ENCODE measurements at places on chromosomes 5 and 9.

GRCh38 chr9:73655363-73655762 is 503.7 kb downstream of the ANXA1 start:
- DNase-seq, result no peak

- DNase-seq, result no peak
Observed at GRCh38 chr9:133099726-133100505, 21.1 kb downstream of the RALGDS start.

- DNase-seq, result no peak
Observed at GRCh38 chr5:176410486-176411180, 5.7 kb downstream of the CLTB start.

DNA sequence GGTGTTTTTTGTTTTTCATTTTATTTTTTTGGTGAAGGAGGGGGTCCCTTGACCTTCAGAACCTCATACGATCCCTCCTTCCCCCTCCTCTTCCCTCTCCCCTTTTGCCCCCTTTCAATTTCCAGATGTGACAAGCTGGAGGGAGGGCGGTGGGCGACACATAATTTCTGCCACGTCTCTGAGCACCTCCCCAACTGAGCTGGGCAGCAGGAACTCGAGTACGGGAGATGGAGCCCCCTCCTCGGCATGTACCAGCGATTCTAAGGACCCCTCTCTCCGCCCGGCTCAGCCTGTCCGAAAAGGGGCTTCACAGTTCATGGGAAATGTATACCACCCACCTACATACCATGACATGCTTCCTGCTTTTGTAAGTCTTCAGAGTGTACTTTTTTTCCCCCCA is 52.4 kb downstream of the PRRC2B start:
- no peak for DNase-seq

- no peak for DNase-seq
Observed at GRCh38 chr9:6054280-6055099, 39.1 kb upstream of the RANBP6 start.

DNA sequence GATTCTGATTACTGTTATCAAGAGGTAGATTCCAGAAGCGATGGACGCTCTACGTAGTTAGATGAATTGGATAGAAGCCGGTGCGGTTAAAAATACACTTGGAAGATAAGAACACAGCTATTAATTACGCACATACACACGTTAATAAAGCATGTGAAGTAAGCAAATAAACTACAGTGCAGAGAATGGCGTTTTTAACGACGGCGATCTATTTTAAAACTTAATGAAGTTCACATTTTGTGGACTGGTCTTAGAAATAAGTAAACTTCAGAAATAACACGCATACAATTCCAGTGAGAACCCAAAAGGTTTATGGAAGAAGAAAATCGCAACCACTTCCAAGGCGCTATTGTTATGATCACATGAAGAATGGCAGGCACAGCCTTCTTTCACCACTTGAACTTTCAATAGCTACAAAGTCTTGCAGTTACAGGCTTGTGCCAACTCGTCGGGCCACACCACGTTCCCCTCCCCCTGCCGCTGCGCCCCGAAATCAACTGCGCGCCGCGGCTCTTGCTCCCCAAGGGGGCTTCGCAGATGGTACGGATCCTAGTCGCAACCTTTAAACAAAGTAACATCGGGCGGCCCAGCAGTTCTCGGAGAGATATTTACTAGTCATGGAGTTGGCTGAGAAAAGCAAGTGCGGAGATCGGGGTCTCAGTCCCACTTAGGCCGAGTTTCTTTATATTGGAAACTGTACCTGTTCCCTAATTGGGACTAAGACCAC is 866 bp upstream of the SEMA6A start:
- DNase-seq, result no peak

- no peak for DNase-seq
Observed at GRCh38 chr5:98556712-98557111, 216.8 kb upstream of the RGMB start.

GRCh38 chr5:7754997-7755596 is 95.8 kb downstream of the CFAP90 start:
- DNase-seq, result no peak

DNA sequence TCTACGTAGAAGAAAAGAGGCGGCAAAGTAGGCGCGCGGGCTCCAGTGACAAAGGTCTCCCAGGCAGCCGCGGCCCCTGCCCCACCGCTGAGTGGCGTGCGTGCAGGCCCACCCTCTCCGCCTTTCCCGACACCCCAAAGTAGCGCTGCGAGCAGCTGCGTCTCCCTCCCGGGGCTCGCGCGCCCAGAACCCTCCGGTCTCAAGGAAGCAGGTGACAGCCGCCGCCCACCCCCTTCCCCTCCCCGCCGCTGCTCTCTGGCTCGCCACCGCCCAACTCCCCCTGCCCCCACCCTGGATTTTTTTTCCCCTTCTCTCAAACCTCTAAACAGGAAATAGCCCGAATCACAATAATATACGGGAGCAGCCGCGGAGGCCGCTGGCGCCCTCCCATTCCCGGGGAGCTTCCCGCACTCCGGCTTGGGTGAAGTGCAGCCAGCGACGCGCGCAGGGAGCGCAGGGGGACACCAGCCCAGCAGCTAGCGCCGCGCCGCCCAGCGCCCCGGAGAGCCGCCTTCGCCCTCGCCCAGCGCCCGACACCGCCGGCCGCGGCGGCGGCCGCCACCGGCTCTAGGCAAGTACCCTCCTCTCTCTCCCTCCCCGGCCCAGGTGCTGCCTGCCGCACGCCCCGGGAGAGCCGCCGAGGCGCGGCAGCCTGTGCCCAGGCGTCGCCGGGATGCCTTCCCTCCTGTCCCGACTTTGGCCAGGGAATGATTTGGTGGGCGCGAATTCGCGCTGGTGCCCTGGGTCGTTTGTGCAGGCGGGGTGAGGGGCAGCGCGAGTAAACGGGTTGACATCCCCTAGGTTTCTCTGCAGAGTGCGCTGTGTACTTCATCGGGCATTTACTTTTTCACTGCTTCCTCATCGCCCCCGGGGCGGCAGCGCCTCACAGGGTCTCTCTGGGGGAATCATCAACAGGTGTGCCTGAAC is 52.7 kb upstream of the TJP2 start:
- DNase-seq, result no peak

DNA sequence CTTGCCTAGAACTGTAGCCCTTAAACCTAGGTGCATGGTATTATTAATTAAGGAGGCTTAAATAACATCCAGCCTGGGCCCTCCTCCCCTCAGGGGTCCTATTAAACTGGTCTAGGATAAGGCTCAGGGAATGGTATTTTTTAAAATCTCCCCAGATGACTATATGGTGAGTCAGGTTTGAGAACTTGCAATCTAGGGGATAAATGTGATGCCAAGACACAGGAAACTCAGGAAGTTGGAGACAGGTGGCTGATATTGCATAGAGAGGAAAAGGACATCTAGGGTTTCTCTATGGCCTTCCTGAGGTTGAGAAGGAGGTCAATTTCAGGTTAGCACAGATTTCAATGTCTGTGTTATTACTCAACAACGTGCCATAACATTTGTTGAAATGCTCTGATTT is 581.0 kb downstream of the TLE1 start:
- DNase-seq, result no peak

- no peak for DNase-seq
Observed at GRCh38 chr5:158967541-158967940, 132.2 kb downstream of the EBF1 start.

DNA sequence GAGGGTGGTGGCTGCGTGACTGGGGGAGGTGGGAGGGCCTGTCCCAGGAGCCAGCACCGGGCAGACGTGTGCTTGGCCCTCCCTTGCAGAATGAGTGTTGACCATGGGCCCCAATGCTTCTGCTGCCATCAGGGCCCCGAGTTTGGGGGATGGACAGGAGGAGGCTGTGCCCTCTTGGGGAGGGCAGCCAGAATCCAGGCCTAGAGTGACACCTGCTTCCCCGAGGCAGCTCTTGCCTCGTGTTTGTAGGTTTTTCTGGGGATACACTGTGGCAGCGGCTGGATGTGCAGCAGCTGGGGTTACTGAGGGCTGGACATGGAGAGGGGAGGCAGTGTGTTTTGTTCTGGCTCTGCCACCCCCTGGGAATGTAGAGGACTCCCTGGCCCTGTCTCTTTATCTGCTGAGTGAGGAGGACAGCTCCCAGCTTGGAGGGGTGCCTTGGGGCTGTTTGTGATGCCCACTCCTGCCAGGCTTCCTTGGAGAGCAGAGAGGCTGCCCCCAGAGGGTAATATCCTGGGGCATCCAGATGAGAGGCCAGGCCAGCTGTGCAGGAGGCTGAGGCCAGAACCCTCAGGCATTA is 22.7 kb downstream of the WNK2 start:
- no peak for DNase-seq

DNA sequence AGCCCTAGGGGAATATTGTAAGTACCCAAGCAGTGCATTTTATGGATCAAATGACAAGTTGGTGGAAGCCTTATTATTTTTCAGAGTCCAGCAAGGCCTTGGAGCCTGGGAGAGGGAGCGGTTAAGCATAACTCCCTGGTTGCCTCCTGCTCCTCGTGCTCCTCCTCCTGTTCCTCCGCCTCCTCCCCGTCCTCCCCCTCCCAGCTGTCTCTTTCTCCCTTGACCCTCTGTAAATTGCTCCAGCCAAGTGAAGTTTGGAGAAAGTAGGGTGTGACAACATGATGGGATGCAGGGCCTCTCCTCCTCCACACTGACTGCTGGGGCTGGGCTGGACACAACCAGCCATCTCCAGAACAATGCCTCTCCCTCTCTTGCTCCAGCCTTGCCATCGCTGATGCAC is 586.9 kb downstream of the CCDC171 start:
- no peak for DNase-seq

- DNase-seq, result no peak
Observed at GRCh38 chr9:113475031-113475430, 11.5 kb downstream of the RGS3 start.

DNA sequence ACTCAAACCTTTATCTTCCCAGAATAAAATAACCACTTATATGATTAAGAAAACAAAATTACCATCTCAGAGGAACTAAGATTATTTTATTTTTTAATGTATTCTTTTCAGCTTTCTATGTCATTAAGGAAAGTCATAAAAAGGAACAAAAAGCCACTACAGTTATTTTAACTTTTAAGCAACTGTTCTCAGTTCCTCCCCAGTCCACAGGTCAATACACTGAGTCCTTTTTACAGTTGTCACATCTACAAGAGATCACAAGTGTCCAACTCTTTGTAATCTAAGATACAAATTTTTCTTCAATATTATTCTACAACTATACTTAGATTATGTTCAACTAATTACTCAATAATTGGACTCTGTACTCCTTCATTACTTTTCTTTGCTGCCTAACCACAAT is 782.8 kb upstream of the ACO1 start:
- DNase-seq, result no peak

GRCh38 chr5:97635553-97635952 is 452.5 kb upstream of the RIOK2 start:
- no peak for DNase-seq

DNA sequence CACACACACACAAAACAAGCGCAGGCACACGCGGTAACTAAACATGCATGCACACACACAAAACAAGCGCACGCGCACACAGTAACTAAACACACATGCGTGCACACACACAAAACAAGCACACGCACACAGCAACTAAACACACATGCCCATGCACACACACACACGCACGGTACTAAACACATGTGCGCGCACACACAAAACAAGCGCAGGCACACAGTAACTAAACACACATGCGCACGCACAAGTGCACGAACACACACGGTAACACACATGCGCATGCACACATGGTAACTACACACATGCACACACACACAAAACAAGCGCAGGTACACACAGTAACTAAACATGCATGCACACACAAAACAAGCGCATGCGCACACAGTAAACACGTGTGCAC is 19.9 kb upstream of the SLC6A3 start:
- no peak for DNase-seq

DNA sequence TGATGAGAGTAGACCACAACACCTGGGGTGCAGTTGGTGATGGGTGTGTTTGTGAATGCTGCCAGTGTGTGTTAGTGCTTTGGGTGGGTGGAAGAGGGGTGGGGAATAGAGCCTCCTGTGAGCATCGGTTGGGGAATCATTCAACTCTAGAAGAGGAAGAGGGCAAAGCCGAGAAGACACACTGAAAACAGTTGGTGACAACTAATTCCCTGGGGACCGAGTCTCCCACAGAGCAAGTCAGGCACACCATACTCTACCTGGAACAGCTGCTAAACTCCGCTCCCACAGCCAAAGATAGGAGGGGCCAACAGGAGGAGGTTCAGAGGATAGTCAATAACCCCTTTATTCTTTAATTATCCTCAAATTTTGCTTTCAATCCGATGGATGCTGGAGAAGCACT is 1.6 kb upstream of the ARHGEF39 start:
- no peak for DNase-seq

DNA sequence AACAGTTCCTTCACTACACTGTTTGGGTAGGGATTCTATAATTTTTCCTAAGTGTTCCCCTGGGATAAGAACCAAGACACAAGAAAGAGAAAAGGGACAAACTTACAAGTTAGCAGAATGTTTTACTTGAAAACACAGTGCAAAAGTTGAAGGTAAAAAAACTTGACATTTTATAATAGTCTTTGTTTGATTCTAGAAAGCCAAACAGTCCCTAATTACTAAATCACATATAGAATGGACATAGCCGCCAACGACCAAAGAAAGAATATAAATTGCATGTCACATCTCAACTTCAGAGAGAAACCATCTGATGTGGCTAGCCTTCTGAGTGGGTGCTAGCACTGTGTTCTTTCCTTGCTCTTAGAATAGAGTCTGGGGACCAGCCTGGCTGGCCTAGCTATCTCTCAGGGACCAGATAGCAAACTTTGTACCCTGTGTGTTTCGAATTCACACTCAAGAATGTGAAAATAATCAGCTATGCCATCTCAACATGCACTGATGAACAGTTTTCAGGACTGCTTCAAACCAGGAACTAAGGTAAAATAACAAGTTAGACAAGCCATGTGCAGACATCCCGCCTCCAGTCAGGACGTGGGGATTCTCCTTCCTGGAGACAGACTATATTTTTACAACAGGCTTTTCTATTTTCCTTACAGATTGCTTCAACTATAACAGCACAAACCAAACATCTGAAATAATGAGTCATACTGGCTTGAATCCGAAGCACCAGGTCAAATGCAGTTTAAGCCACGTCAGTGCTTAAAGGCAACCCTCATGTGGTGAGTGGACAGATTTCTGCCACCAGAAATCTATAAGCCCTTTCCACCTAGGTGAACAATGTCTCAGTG is 53.7 kb downstream of the LHFPL2 start:
- DNase-seq, result no peak

DNA sequence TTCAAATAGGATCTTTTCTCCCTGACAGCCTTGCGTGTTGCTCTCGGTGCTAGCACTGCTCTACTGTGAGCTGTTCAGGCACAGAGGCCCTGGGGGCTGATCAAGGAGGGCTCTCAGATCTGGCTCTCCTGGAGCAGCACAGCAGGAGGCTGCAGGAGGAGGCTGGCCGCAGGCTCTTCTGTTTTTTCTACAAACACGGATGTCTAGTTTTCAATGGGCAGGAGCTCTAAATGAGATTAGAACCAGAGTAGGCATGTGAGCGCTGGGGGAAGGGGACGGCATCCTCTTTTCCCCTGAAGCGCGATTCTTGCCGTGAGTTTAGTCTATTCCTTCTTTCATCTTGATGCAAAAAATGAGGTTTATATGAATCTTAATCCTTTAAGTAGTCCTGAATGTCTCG is 61.7 kb upstream of the IRX4 start:
- no peak for DNase-seq

GRCh38 chr9:93226819-93227218 is 42.9 kb downstream of the WNK2 start:
- DNase-seq, result no peak

GRCh38 chr5:16508730-16509531 is 43.3 kb upstream of the ZNF622 start:
- DNase-seq, result no peak
